ENCODE measurements at places on chromosomes 12 and 14.

DNA sequence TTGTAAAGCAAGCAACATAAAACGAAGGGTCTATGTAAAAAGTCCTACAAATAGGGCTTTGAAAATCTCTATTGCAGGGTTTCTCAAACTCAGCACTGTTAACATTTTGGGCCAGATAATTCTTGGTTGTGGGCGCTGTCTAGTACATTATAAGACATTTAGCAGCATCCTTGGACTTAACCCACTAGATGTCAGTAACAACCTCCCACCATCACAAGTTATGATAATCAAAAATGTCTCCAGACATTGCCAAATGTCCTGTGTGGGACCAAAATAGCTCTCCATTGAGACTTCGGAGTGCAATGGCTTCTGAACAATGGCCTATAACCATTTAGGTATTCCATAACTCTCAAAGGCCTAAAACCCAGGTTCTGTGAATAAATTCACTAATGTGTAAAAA lies 22.9 kb upstream of the DHRS7 start:
- no peak for DNase-seq

GRCh38 chr14:55752580-55753390 lies 172.8 kb downstream of the KTN1 start:
- no peak for DNase-seq

- no peak for DNase-seq
Observed at GRCh38 chr12:86712425-86712843, 456.2 kb upstream of the MGAT4C start.

DNA sequence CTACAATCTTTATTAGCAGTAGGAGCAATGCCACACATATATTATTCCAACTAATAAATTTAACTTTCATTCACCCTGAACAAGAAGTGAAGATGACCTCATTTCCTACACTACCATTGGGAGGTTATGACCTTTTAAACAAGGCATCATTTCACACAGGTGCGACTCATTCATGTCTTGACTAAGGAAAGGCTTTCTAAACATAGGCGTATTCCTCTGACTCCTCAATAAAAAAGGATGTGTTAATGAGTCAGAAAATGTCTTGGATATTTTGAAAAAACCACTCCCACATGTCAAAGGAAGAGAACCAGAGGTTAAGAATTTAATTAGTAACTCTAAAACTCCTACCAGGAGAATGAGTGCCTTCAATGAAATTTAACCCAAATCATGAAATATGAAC lies 115.2 kb downstream of the PRICKLE1 start:
- no peak for DNase-seq
